ENCODE measurements at places on chromosomes 7 and 10.

GRCh38 chr7:115037128-115037802, 115.4 kb downstream of the MDFIC start:
- no peak for DNase-seq

GRCh38 chr7:30145426-30145970, 10.7 kb downstream of the MTURN start:
- no peak for DNase-seq

DNA sequence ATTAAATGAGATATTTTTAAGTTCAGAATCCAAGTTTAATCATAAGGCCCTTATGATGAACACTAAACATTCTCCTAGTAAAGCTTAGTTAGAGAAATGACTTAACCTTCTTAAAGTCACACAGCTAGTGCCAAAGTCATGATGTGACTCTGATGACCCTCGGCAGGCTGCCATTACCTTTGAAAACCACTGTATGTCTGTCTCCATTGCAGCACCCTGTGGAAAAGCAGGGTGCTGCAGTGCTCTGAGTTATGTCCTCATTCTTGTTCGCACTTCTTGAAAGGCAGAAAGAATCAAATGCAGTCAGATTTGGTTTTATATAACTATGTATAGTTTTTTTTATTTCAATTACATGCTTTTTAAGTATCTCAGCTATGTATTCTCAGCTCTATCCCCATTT, 105.0 kb downstream of the PHTF2 start:
- DNase-seq = no peak

GRCh38 chr7:129750501-129750900, 139.0 kb downstream of the NRF1 start:
- DNase-seq = no peak

- DNase-seq = no peak
These were observed 131.1 kb upstream of the PTPRZ1 start for GRCh38 chr7:121741896-121742295.

- DNase-seq = no peak
These were observed 9.5 kb upstream of the ZNF862 start for GRCh38 chr7:149828357-149829309.

GRCh38 chr10:62597226-62597625, 207.3 kb upstream of the ADO start:
- no peak for DNase-seq

DNA sequence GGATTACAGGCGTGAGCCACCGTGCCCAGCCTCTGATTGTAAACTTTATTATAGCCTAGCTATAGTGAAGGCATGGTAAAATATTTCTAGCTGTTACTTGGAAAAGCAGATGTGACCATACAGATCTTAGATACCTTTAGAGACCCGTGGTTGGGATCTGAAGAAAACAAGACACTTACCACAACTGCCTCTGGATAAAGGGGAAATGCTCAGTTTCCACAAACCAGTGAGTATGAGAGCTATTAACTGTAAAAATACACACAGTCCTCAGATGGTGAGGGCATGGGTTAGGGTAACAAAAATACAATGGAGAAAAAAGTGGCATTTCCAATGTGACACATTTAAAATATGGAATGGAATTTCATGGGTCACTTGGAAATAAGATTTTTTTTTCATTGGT, 63.0 kb downstream of the ZNF438 start:
- DNase-seq = no peak

GRCh38 chr7:49790209-49790608, 16.8 kb downstream of the VWC2 start:
- no peak for DNase-seq

- DNase-seq = no peak
These were observed 533.7 kb upstream of the POM121L12 start for GRCh38 chr7:52501696-52502095.

DNA sequence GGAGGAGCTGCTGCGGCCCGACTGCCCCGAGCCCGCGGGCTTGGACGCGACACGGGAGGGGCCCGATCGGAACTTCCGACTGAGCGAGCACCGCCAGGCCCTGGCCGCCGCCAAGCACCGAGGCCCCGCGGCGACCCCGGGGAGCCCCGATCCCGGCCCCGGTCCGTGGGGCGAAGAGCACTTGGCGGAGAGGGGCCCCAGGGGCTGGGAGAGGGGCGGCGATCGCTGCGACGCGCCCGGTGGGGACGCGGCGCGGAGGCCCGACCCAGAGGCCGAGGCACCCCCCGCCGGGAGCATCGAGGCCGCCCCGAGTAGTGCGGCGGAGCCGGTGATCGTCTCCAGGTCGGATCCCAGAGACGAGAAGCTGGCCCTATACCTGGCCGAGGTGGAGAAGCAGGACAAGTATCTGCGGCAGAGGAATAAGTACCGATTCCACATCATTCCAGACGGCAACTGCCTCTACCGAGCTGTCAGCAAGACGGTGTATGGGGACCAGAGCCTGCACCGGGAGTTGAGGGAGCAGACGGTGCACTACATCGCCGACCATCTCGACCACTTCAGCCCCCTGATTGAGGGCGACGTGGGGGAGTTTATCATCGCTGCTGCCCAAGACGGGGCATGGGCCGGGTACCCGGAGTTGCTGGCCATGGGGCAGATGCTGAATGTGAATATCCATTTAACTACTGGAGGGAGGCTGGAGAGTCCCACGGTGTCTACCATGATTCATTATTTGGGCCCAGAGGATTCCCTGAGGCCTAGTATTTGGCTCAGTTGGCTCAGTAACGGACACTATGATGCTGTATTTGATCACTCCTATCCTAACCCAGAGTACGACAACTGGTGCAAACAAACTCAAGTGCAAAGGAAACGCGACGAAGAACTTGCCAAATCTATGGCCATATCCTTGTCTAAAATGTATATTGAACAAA, 1.4 kb downstream of the OTUD1 start:
- peak; percentile 18 for DNase-seq

- DNase-seq = no peak
These were observed 24.5 kb upstream of the WAC start for GRCh38 chr10:28508304-28508925.

- no peak for DNase-seq
These were observed 148.1 kb downstream of the AUTS2 start for GRCh38 chr7:69746383-69746782.

- DNase-seq = peak; percentile 44
These were observed 699 bp downstream of the CLIP2 start for GRCh38 chr7:74289659-74290552.

GRCh38 chr10:48748573-48748972, 63.9 kb downstream of the WDFY4 start:
- no peak for DNase-seq

DNA sequence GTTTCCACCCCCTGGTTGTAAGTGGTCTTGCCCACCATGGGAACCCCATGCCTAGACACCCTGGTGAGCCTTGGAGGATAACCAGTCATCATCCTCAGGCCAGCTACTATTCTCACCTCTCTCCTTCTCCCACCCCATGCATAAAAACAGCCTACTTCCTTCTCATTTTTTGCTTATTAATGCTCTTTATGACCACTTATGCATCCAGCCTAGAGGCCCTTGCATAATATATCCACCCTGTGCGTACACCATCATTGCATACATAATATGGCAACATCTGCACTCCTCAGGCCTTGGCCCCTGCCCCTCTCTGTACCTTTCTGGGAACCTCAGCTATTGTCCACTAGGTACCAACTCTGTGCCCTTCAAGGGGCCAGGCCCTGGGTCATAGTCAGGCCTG, 91.0 kb downstream of the CDH23 start:
- DNase-seq = no peak

DNA sequence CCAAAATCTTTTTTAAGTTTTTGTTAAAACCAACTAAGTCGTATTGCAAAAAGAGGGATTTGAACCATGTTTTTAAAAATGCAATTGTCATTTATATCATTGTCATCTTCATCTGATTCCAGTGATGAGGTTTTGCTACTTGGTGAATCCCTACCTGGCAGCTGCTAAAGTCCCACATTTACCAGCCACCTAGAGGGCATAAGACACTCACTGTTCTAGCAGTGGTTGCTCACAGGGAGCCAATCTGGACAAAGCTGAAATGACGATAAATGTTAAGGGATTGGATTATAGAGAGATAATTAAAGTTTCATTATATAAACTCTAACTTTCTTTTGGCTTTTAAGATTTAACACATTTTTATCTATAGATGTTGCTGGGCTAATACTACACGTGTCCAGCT, 18.7 kb downstream of the KIFBP start:
- no peak for DNase-seq

DNA sequence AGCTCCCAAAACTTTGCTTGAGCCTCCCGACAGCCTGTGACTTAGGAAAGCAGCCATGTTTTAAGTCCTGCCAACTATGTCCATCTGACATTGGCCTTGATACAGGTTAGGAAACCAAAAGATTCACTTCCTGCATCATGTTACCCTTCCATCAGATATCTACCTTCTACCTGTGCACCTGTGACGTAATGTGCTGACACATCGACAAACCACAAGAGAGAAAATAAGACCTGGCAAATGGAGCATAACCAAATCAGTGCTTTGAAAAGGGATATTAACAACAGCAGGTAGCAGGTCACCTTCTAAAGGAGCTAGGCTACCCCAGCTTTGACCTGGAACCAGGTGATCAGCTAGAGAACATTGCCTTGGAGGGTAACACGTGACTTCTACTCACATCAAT, 14.8 kb upstream of the PRR15 start:
- DNase-seq = no peak

GRCh38 chr7:101936223-101936610, 118.8 kb downstream of the CUX1 start:
- DNase-seq = peak; percentile 41

DNA sequence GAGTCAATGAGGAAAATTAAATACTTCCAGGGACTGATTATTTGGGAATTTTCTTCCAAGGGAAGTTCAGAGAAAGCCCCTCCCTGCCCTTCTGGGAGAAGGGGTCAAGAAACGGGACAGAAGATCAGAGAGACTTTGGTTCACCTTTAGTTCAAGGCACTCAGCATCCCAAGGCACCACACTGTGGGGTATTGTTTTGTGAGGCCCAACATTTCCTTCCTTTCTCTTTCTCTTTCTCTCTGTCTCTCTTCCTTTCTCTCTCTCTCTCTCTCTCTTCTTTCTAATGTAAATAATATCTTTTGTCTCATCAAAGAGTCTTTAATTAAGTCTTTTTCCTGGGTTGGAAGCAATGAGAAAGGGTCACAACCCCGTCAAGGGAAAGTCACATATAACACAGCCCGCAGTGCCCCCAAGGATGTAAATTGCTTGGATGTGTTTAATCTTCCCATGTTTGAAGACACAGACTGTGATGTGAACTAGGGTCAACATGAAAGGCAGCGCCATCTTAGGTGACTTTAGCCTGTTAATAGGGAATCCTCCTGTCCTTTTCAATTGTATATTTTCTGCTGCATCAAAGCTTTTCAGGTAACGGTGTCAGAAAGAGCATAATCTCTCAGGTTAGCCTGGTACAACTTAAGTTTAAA, 983.3 kb upstream of the C7orf33 start:
- DNase-seq = no peak

GRCh38 chr7:4665661-4666060, 16.4 kb upstream of the FOXK1 start:
- no peak for DNase-seq

DNA sequence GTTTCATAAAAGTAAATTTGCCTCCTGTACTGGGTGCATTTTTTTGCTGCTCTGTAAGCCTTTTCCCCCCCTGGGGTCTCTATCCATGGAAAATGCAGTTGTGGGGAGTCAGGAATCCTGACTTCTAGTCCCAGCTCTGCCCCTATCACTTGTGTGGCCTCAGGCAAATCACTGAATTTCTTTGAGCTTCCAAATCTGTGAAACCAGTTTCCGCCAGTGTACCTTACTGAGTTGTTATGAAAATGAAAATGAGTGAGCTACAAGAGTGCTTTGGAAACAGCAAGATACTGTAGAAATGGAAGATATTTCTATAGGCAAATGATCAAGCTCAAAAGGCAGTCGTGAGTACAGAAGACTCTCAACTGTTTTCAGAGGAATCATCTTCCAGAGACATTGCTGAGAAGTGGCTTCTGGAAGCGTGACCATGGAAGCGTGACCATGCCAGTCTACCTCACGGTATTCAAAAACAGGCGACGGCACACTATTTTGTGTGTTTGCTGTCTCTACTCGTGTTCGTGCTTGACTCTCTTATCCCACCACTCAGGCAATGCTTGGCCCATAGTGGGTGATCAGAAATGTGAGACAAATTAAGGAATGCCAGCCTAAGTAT, 107.4 kb downstream of the ATXN7L1 start:
- DNase-seq = no peak

DNA sequence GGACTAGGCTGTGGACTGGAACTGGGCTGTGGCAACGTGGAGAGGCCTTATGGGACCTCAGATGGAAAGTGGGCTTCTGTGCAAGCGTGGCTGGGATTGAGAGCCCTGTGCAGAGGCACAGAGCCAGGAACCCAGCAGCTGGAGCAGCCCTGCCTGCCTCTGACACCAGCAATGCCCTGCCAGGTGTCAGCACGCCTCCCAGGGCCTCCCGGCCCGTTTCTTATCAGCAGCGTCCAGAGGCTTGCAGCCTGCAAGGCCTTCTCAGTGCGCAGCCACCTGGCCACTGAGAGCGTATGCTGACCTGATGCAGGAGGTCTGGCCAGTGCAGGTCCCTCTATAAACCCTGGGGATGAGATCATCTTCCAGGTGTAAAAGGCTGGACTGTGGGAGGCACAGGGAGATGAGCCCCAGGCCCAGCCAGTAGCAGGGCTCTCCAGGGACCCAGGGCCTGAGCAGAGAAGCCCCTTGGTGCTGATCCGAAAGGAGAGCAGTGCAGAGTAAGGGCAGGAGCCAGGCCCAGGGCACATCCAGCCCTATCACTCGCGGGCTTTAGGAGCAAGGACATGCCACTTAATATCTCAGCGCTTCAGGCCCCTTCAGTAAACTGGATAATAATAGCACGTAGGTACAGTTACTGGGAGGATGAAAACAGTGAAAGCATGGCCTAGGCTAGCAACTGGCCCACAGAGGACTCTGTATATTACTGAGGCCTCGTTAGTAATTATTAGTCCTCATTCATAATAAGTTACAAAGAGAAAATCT, 38.8 kb upstream of the ANTXRL start:
- peak; percentile 45 for DNase-seq

- no peak for DNase-seq
These were observed 551.7 kb downstream of the HTR7 start for GRCh38 chr10:90306187-90306586.

DNA sequence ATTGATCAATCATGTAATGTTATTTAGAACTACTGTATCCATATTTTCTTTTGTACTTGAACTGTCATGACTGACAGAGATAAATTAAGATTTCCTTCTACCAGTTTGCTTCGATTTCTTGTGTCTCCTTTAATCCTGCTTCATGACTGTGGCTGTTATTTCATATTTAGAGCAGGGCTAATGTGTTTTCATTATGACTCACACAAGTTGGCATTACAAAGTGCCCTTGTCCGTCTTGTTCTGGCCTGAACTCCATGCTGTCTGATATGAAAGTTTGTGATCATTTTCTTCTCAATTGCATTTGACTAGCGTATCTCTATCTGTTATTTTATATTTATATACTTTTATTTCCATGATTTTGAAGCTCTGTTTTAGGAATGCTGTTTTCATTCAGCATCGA, 344.1 kb upstream of the PRKCQ start:
- DNase-seq = no peak
